ENCODE measurements at places on chromosomes 7 and 10. TPM values are rescaled to one million over a fixed set of nuclear protein-coding genes. Genes with fewer than 3 reads are reported as not detected.

DNA sequence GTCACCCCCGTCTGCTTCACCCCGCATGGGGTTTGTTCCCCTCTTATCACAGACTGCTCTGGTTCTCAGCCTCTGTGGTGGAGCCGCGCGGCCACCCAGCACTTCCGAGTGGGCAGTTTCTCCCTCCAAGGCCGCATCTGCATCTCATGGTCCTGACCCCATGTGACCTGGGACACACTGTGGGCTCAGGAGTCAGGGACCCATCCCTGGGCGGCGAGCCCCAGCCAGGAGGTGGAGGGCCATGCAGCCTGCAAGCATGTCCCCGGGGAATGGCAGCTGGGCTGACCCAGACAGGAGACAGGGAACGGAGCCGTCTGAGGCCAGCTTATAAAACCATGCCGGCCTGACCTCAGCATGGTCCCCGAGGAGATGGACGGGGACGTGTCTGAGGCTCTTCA lies 25.2 kb upstream of the TTYH3 start:
- no peak overlapping the region for H3K4me3 ChIP-seq
- H3K27ac ChIP-seq: no peak overlapping the region
- DNase-seq: no peak
- H3K36me3 ChIP-seq: peaks cover 3% of the 10 kb centered on the region

CYP2C18 gene
- 1.1 TPM for total RNA-seq

DNA sequence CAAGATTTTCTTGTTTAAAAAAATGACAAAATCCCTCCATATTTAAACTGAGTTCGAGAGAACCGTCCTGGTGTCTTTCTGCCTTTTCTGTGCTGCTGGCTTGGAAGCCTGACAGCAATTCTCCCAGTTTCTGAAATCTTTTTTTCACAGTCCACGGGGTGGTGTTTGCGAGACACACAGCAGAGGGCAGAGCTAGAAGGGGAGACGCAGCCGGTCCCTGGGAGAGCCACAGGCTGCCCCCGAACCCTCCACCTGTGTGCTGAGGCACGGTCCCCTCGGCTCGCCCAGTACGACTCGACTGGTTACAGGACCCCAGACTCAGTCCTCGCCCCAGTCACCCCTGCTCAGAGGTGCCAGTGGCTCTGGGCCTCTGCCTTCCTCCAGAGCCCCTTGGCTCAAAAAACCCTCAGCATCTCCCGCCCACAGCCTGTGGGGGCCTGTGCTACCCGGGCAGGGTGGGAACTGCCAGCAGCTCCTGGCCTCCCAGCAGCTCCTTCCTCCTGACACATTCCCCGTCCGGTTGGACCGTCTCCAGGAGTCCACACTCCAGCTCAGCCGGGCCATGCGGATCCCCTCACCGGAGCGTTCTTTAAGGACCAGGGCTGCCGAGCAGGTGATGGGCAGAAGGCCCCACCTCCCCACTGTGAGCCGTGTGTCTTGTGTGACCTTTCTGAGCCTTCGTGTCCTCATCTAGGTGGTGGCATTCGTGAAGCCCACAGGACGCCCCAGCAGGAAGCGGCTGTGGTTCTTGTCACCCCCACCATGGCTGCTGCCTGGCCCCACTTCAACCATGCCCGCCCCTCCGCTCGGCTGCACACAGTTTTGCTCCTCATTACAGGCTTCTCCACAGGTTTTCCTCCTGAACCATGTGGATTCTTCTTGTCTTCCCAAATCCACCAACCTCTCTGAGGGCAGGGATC lies 52.3 kb upstream of the EN2 start:
- no peak overlapping the region for H3K27ac ChIP-seq
- peaks cover 4% of the 10 kb centered on the region for H3K27me3 ChIP-seq
- H3K4me3 ChIP-seq: no peak overlapping the region
- no peaks in the 10 kb centered on the region for H3K36me3 ChIP-seq
- H3K4me1 ChIP-seq: no peaks in the 10 kb centered on the region

DNA sequence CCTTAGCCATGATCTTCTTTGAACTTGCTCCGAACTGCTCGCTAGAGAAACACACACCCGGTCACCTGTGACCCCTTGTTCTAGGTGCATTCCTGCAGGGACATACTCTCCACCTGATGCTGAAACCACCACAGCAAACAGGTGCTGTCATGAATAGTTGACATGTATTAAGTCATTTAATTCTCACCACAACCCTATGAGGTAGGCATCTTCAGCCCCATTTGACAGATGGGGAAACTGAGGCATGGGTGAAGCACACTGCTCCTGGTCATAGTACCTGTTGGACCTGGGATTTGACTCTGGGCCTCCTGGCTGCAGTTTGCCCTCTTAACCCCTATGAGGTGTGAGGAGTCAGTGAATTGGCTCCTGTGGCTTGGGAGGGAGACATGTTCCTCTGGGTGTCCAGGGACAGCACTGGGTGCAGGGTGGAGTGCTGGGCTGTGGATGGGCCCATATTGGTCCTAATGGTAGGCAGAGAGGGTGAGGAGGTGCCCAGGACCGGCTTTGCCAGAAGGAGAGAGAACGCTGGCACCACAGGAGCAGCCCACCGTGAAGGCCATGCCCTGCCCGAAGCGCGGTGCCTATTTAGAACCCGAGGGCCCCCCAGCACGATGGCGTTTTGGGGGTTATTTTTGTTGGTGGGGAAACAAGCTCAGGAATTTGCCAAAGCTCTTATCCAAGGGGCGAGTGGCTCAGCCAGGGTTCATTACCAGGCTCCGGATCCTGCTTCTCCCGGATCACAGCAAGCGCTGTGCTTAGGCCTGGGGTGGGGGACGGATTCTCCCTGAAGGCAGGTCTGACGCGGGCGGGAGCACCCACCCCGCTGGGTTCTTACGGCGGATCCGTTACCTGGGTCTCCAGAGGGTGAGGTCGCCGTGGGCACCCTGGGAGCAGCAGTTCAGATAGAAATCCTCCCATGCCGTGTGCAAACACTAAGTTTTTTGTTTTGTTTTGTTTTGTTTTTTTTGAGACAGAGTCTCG lies 52.3 kb downstream of the GLRX3 start:
- peaks cover 10% of the 10 kb centered on the region for H3K36me3 ChIP-seq
- H3K4me3 ChIP-seq: peak overlapping the region; percentile 22
- peak overlapping the region; percentile 65 for H3K27ac ChIP-seq
- no peaks in the 10 kb centered on the region for H3K4me1 ChIP-seq
- DNase-seq: no peak

DNA sequence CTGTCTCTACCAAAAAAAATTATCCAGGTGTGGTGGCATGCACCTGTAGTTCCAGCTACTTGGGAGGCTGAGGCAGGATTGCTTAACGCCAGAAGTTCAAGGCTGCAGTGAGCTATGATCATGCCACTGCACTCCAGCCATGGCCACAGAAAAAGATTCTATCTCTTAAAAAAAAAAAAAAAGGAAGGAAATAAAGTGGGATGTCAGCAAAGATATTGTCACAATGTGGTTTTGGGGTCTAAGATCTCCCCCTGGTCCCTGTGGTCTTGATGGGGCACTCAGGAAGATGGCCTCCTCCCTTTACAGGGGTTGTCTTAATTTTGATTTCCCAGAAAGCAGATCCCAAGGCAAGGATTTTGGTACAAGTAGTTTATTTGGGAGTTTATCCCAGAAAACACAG lies 7.4 kb upstream of the KAZALD1 start:
- no peak for DNase-seq
- peak overlapping the region; percentile 29 for H3K27ac ChIP-seq
- H3K36me3 ChIP-seq: peaks cover 8% of the 10 kb centered on the region
- no peak overlapping the region for H3K4me3 ChIP-seq

- DNase-seq: no peak
- no peak overlapping the region for H3K4me3 ChIP-seq
- H3K4me1 ChIP-seq: no peaks in the 10 kb centered on the region
- H3K27me3 ChIP-seq: peaks cover 13% of the 10 kb centered on the region
Observed at GRCh38 chr7:50507898-50508470, 57.2 kb downstream of the DDC start.

- no peaks in the 10 kb centered on the region for H3K36me3 ChIP-seq
- no peaks in the 10 kb centered on the region for H3K4me1 ChIP-seq
- H3K27ac ChIP-seq: no peak overlapping the region
- no peak overlapping the region for H3K4me3 ChIP-seq
- H3K27me3 ChIP-seq: no peaks in the 10 kb centered on the region
Observed at GRCh38 chr10:64506963-64507362, 985.8 kb downstream of the REEP3 start.

HTR5A gene
- total RNA-seq: not detected

- no peak for DNase-seq
- peaks cover 38% of the 10 kb centered on the region for H3K4me1 ChIP-seq
- H3K4me3 ChIP-seq: peak overlapping the region; percentile 53
- peaks cover 41% of the 10 kb centered on the region for H3K36me3 ChIP-seq
- no peaks in the 10 kb centered on the region for H3K27me3 ChIP-seq
Observed at GRCh38 chr7:65475040-65475726, 101.5 kb downstream of the ZNF92 start.

MLXIPL gene
- not detected for total RNA-seq

DNA sequence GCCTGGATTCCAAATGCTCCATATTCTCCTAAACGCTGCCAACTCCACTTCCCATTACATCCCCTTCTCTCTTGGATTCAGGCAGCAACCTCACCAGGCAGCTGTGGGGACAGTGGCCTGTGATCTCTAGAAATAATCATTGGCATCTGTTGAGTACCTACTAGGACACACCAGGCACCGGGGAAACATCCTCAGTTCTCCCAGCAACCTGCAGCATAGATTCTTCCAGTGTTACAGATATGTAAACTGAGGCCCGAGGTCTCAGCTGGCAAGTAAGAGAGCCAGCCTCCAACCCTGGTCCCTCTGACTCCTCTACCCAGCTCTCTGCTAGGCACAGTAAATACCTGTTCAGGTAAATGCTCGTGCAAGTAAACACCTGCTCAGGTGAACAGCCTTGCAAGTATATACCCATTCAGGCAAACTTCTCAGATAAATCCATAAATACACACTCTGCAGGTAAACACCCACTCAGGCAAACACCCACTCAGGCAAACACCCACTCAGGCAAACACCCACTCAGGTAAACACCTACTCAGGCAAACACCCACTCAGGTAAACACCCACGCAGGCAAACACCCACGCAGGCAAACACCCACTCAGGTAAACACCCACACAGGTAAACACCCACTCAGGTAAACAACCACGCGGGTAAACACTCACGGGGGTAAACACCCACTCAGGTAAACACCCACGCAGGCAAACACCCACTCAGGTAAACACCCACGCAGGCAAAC lies 18.7 kb downstream of the ASB13 start:
- peaks cover 24% of the 10 kb centered on the region for H3K4me1 ChIP-seq
- H3K36me3 ChIP-seq: peaks cover 10% of the 10 kb centered on the region
- H3K27me3 ChIP-seq: peaks cover 7% of the 10 kb centered on the region
- peak overlapping the region; percentile 89 for H3K27ac ChIP-seq
- H3K4me3 ChIP-seq: no peak overlapping the region

DNA sequence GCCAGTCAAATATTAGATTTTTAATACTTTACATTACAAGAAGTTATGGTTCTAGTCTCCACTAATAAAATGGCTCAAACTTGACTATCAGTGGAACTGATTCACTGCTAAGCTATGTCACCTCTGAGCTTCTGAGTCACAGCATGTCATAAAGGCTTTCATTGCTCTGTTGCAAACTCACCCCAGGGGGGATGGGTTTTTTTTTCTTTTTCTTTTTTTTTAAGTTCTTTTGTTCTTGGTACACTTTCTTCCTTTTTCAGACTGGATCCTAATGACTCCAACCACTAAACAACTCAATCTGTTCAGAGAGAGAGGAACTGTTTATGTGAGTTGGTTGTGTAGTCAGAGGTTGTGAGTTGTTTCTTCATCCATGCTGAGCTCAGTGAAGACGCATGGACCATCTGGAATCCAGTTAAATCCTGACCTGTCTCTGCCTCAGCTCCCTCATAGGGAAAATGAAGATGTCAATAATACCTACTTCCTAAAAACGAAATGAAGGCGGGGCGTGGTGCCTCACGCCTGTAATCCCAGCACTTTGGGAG lies 11.0 kb downstream of the MYOF start:
- DNase-seq: no peak
- no peaks in the 10 kb centered on the region for H3K36me3 ChIP-seq
- H3K27ac ChIP-seq: no peak overlapping the region
- no peaks in the 10 kb centered on the region for H3K27me3 ChIP-seq
- no peaks in the 10 kb centered on the region for H3K4me1 ChIP-seq

DNA sequence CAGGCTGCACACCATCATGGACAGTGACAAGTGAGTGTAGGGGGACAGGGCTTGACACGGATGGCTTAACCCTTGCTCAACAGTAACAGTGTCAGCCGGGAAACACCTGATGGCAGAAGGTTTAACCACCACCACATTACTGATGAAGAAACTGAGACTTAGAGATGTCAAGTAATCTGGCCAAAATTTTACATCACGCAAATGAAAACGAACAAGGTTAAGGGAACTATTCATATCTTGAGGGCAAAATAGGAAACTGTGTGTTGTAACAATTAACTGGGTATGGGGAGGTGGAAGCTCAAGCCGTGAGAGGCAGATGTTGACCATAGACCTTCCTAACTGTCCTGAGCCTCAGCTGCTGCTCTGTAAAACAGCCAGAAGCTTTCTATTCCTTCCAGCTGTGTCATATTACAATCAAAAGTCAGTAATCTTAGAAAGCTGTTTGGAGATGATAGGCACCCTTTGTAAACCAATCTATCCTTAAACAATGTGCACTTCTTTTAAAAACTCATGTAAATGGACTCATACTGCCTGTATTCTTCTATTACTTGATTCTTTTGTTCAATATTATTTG lies 68.4 kb downstream of the ABCC2 start:
- no peaks in the 10 kb centered on the region for H3K36me3 ChIP-seq
- no peaks in the 10 kb centered on the region for H3K27me3 ChIP-seq
- H3K27ac ChIP-seq: no peak overlapping the region
- DNase-seq: no peak

DNA sequence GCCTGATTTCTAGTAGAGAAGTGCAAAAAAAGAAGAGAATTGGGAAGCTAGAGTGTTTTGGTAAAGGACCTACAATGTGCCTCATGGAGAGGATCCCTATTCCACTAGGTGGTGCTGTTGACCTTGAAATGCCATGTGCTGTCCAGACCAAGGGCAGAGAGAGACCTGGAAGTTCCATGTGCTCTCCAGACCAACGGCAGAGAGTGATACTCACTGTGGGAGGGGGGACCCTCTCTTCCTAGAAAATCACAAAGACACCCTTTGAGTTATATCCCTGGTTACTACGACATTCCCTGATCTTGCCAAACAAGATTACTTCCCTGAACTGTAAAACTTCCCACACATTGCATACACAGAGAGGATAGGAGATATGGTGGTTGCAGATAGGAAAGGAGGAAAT lies 212.7 kb upstream of the ZNF804B start:
- no peaks in the 10 kb centered on the region for H3K4me1 ChIP-seq
- H3K4me3 ChIP-seq: no peak overlapping the region
- H3K27ac ChIP-seq: no peak overlapping the region
- peak; percentile 3 for DNase-seq
- H3K36me3 ChIP-seq: no peaks in the 10 kb centered on the region

Data from activated T-helper 1 cell treated with anti-CD3 and anti-CD28 coated beads, Interleukin-12 subunit alpha, Interleukin-12 subunit beta, Interleukin-2, Interleukin-4 antibody, amounts not matched to agents 30 ng/mL and 10 ng/mL and 1 ng/mL, durations not matched to agents 14 hours and 24 hours and 36 hours (primary cell).